SW480 (cell line): ENCODE measurements at places on chromosomes 1 and 21.

DNA sequence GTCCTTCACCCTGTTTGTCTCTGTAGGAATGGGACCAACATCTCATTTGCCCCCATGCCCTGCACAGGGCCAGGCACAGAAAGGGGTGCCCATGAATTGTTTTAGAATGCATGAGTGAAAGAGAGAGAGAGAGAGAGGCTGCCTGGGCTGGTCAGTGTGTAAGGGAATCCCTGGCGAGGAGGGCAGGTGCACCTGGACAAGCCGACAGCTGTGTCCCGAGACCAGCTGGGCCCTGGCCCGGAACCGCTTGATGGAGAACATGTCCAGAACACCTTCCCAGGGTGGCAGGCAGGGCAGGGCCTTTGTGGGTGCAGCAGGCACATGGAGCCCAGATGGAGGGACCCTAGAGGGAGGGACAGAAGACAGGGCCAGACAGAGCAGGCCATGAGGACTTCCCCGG is 22.7 kb downstream of the SPOCD1 start:
- no peak for DNase-seq

GRCh38 chr1:65292861-65293593 is 16.3 kb upstream of the DNAJC6 start:
- DNase-seq: no peak

- no peak for DNase-seq
These were observed 81.0 kb downstream of the MIS18A start for GRCh38 chr21:32197896-32198295.

GRCh38 chr21:28875078-28875477 is 117.6 kb downstream of the LTN1 start:
- DNase-seq: no peak

- no peak for DNase-seq
These were observed 114.7 kb downstream of the APP start for GRCh38 chr21:26055841-26056264.

DNA sequence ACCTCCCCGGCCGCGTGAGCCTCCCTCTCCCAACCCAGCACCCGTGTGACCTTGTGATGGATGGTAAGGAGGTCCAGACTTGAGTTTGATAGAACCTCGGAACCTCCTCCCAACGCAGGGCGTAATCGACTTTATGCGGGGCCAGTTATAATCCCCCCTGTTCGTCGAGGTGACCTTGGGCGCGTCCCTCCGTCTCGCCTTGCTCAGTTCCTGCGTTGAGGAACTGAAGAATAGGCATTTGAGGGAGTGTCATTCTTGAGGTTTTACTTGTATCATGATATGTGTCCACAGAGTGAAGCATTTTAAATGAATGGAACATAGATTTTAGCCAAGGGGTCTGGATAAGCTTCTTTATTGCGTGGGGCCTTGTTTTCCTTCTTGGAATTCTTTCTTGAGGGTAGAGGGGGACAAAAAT is 433 bp downstream of the TIMM17A start:
- DNase-seq: peak; percentile 17

GRCh38 chr21:17348357-17348756 is 164.5 kb upstream of the CXADR start:
- no peak for DNase-seq

DNA sequence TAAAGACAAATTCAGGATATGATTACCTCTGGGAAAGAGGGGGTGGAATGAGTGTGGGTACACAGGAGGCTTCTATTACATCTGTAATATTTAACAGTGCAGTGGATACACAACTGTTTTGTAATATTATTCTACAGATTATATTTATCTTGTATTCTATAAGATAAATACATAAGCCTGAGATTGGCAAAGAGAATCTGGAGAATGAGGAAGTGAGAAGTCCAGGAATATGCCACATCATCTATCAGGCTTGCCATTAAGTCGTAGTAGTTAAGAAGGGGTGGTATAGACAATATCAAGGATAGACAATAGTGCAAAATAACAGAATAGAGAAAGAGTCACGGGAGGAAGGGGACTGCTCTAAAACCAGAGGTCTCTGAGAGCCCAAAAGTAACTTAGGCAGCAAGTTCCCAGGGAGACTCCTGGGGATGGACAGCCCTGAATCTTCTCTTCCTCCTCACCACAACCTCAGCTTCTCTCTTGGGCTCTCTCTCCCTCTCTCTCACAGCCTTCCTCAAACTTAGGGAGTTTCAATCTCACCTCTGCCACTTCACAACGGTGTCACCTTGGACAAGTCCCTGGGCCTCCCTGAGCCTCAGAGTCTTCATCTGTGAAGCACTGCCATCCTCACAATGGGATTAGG is 14.0 kb upstream of the PTAFR start:
- DNase-seq: no peak

DNA sequence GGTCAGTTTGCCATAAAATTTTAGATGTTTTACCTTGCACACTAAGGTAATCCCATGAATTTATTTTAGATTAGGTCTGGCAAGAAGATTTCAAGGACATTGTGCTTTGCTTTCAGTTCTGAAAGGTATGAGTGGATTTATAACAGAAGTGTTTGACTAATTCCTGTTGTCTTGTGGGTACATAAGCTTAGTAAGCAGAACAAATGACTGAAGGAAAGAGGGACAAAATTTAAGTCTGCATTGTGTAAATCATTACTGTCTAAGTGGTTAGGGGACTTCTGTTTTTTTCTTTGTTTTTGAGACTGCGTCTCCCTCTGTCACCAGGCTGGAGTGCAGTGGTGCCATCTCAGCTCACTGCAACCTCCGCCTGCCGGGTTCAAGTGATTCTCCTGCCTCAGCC is 60.1 kb downstream of the PKN2 start:
- no peak for DNase-seq

DNA sequence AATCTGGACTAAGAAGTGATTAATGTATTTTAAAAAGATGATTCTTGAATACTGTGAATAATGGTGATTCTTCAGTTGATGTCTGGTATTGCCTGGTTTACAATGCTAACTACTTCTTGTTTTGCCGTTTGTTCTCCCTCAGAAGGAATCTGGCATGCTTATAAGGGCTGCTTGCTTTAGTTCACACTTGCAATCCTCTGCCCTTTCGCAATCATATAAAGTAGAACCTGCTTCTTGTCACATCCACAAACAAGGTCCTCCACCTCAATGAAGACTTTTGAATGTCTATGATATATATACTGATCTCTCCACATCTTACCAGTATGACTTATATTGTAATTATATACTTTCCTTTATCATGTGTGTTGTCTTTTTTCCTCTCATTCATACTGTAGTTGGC is 92.6 kb downstream of the ADGRL4 start:
- DNase-seq: no peak

GRCh38 chr1:177824508-177824982 is 145.3 kb downstream of the SEC16B start:
- no peak for DNase-seq

- peak; percentile 64 for DNase-seq
These were observed 21.9 kb upstream of the MORC3 start for GRCh38 chr21:36297938-36298572.

DNA sequence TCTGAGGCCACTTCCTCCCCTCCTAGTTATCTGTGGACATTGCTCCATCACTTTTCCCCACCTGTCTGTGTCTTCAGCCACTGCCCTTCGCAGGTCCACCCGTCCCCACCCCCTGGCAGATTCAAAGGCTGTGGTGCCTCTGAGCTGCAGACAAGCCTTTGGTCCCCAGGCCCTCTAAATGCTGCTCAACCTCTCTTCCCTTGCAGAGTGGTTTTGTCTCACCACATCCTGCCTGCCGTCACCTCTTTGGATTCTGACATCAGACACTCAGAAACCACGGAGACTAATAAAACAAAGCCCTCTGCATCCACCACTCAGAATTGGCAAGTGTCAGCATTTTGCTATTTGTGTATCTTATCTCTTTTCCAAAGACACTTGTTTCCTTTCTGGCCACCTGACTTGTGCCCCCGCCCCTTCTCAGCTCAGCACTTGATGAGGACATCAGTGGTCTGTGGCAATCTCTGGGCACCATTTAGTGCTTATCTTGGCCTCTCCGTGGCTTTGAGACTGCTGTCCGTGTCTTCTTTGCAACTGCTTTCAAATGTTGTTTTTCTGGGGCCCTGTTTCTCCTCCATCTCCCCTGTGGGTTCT is 7.7 kb downstream of the CNIH3 start:
- DNase-seq: peak; percentile 97

GRCh38 chr1:60835649-60836048 is 246.7 kb upstream of the NFIA start:
- DNase-seq: peak; percentile 17

DNA sequence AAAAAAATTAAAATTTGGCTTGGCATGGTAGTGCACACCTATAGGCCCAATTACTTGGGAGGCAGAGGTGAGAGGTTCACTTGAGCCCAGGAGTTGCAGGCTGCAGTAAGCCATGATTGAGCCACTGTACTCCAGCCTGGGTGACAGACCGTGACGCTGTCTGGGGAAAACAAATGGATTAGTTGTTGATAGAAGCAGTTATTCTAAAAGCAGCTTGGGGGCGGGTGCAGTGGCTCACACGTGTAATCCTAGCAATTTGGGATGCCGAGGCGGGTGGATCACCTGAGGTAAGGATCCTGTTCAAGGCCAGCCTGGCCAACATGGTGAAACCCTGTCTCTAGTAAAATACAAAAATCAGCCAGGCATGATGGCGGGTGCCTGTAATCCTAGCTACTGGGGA is 40.3 kb downstream of the KIF1B start:
- DNase-seq: no peak

DNA sequence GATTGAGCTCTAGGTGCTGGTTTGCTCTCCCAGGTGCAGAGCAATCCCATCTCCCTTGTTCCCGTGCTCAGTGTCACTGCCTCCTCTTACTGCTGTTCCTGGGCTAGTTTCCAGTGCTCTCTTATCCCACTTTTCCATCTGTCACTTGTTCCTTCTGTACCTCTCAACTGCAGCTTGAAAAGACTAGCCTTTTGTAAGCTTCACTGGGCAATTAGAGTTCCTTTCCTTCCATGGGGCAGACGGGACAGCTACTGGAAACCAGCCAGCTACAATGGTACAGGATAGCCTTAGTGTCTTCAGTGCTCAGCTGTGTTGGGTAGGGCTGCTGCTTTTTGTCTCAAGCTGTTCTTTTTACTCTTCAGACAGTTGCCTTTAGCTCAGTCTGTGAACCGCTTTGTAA is 31.6 kb downstream of the AGT start:
- DNase-seq: no peak

DNA sequence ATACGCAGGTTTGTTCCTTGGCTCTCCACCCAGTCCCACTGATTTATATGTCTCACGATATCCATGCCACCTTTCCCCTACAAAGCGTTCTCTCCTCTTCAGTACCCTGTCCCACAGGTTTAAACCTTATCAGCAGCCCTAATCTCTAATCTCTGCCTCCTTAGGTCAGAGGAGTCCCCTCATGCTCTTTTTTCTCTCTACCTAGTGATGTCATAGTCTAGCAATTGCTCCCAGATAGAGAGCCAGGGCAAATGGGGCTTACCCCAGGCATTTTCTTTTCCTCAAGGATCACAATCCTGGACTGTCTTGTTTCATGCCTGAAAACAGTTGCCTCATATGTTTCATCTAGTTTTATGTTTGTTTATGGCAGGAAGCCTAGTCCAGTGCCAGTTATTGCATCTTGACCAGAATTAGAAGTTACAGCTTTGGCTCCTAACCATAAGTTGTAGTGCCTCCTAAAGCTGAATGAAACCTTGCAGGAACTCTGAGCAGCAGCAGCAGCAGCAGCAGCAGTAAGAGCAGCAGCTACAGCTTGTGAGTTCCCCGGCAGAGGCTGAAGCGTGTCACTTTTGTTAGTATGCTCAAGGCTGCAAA is 26.7 kb upstream of the TP53BP2 start:
- no peak for DNase-seq

DNA sequence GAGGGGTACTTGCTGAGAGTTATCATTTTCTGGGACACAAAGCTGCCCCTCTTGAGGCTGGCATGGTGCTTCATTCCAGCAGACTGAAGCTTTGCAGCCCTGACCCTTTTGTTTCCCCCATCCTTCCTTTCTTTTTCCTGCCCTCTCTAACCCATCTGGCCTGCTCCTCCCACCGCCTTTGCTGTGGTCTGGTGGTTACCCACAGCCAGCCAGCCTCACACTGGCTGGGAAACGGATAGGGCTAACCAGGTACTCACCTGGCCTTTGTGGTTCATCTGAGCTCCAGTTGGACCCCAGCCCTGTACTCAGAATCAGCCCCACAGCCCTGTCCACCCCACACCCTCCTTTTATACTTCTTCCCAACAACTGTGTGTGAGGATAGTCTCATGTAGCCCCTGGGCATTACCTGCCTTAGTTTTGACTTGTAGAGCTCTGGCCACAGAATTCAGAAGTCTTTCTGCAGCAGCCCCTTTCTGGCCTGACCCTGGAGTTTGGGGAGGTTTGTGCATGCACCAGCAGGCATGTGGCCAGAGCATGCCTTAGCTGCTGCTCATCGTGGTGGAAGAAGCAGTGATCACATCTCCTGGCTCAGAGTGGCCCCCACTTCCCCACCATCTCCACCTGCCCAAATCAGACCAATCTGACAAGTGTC is 138.0 kb downstream of the TRABD2B start:
- DNase-seq: peak; percentile 81

DNA sequence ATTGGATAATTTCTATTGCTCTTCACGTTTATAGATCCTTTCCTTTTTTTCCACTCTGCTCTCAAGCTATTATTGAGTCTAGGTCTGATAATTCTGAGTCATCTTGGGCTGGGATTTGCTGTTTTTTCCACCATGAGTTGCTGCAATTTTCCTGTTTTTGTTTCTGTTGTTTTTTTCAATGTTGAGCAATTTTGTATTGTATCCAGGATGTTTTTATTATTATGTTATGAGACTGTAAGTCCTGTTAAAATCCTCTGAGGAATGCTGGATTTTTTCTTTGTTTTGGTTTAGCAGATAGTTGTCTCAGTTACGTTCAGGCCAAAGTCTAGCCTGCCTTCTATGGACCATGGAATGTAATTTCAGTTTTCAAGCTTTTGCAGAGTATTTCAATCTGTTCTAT is 13.0 kb upstream of the SLC35A3 start:
- DNase-seq: no peak

- no peak for DNase-seq
These were observed 36.6 kb downstream of the CAPZB start for GRCh38 chr1:19448491-19449439.

- no peak for DNase-seq
These were observed 97.2 kb downstream of the PHTF1 start for GRCh38 chr1:113662101-113662500.

DNA sequence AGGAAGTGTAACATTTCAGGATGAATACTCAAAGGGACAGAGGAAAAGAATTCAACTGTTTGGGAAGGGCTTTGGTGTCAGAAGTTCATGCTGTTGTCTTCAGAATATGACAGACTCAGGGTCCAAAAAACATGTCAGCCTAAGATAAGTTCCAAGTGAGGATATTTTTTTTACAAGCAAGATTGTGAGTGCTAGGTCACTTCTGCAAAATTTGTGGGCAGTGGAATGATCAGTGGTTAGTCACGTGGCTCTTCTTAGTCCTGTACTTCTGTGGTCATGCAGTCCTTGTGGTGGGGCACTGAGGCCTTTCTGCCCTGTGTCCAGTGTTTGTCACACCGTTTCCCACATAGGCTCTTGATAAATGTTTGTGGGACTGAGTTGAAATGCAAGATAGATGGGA is 5.2 kb downstream of the RGL1 start:
- DNase-seq: no peak

- no peak for DNase-seq
These were observed 83.9 kb upstream of the EDEM3 start for GRCh38 chr1:184838504-184838951.

GRCh38 chr1:69058454-69058853 is 509.3 kb upstream of the LRRC7 start:
- no peak for DNase-seq

GRCh38 chr1:247281001-247281574 is 25.2 kb downstream of the VN1R5 start:
- no peak for DNase-seq

- DNase-seq: no peak
These were observed 12.0 kb downstream of the MIIP start for GRCh38 chr1:12031039-12031980.
